Endothelial cell of umbilical vein (primary cell): ENCODE measurements at places on chromosomes 7 and 10. TPM values are rescaled to one million over a fixed set of nuclear protein-coding genes. Genes with fewer than 3 reads are reported as not detected.

DNA sequence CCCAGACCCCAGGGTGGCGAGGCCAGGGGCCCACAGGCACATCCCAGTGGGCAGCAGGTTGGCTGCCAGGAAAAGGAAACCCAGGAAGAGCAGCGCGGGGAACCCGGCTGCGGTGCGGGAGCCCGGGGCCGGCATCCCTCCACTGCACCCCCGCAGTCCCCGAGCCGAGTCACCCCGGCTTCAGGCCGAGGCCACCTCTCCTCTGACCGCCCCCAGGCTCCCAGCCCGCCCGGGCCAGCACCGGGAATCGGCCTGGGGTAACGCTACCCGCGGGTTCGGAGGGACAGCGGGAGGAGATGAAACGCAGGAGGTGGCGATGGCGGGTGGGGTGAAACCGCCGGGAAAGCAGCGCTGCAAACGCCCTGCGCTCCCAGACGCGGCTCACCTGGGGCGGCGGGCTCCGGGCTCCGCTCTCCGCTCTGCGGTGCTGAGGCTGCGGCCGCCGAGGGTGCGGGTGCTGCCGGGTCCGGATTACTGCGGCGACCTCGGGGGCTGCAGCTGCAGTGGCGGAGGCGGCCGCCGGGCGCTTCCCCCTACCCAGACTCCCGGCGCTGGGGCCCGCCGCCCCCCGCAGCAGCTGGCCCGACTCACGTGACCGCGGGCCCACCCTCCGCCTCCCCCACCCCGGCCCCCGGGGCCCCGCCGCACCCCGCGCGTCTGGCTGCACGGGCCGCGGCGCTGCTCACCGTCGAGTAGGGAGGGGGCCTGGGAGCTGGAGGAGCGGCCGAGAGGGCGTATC, at the start of gene SCRN1:
TSS of gene SCRN1 (minus strand) at position 545 of the 739 bp plus-strand sequence. CDS start 20,734 bp downstream, outside the sequence.
- H3K4me3 ChIP-seq, result peak within 1 kb of the TSS; percentile 88
- peak; percentile 39 for DNase-seq
- H3K27me3 ChIP-seq, result no peaks in the 10 kb centered on the region
- no peaks in the 10 kb centered on the region for H3K36me3 ChIP-seq
- peaks cover 22% of the 10 kb centered on the region for H3K4me1 ChIP-seq

DNA sequence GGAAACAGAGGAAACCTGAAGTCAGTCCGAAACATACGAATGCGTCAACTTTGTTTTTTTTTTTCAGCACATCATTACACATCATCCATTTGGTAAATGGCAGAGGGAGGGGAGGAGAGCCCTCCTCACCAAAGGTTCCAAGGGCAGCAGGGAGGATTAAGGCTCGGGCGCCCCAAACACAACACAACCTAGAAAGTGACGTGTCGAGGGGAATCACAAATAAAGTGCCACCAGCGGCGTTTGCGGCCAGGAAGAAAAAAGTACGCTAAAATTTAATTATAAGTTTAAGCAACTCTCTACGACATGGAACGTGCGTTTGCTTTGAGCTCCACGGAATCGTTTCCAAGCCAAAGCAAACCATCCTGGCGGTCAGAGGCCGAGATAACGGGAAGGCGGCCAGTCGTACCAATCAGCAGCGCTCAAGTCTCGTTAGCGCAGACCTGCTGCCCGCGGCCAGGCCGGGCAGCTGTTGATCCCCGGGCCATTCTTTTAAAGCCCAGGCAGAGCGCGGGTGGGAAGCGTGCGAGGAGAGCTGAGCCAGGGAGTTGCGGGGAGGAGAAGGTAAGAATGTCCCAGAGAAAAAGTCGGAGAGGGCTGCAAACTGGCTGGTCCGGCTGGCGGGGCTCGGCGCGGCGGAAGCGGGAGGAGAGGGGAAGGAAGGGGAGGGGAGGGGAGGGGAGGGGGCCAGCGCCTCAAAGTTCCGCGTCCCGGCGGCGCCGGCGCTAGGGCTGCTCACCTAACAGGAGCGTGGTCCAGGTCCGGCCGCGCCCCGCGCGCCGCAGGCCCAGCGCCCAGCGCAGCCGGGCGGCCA, 719 bp downstream of the DPY19L1 start:
- peak overlapping the region; percentile 71 for H3K4me3 ChIP-seq
- no peaks in the 10 kb centered on the region for H3K36me3 ChIP-seq
- H3K4me1 ChIP-seq, result peaks cover 27% of the 10 kb centered on the region
- peak overlapping the region; percentile 91 for H3K27ac ChIP-seq
- DNase-seq, result peak; percentile 77
- H3K27me3 ChIP-seq, result no peaks in the 10 kb centered on the region

- H3K27ac ChIP-seq, result no peak overlapping the region
- no peaks in the 10 kb centered on the region for H3K27me3 ChIP-seq
- no peak overlapping the region for H3K4me3 ChIP-seq
- DNase-seq, result peak; percentile 22
Measured at GRCh38 chr10:3516234-3516922, 268.6 kb downstream of the KLF6 start.

GRCh38 chr7:28026237-28026636, 154.4 kb downstream of the JAZF1 start:
- H3K4me3 ChIP-seq, result no peak overlapping the region
- H3K4me1 ChIP-seq, result no peaks in the 10 kb centered on the region
- no peaks in the 10 kb centered on the region for H3K27me3 ChIP-seq
- H3K36me3 ChIP-seq, result no peaks in the 10 kb centered on the region

DNA sequence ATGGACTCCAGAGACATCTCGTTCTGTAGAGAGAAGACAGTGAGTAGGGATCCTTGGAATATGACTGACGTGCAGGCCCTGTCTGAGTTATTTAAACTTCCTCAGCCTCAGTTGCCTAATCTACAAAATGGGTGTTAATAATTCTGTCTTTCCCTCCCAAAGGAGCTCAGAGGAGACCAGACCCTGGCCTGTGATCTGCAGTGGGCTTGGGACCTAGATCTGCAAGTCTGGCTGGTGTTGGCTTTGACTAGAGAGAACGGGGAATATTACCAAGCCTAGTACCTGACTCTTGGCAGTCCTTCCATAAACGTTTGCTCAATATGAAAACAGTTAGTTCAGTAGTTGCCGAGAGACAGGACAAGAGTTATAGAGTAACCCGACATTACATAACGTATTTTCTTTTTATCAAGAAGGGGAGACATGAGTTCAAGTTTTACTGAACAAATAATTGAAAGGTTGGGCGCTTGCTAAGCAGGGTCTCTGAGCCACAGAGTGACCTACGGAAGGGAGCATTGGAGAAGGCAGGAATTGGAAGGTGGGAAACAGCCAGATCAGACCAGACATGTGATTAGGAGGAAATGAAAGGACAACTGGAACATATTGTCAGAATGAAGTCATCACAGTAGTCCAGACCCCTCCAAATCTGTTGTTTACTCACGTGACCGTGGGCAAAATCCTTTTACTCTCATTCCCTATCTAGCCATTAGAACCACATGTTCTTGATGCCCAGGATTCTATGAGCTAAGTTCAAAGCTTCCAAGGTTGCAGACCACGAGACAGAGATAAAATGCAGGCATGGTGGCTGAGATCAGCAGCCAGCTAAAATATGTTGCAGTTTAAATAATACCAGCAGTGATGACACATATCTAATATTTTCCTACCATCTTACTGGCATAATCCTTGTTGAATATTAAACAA, 10.9 kb upstream of the CYP3A4 start:
- peaks cover 2% of the 10 kb centered on the region for H3K27me3 ChIP-seq
- no peak overlapping the region for H3K27ac ChIP-seq
- H3K4me3 ChIP-seq, result no peak overlapping the region

DNA sequence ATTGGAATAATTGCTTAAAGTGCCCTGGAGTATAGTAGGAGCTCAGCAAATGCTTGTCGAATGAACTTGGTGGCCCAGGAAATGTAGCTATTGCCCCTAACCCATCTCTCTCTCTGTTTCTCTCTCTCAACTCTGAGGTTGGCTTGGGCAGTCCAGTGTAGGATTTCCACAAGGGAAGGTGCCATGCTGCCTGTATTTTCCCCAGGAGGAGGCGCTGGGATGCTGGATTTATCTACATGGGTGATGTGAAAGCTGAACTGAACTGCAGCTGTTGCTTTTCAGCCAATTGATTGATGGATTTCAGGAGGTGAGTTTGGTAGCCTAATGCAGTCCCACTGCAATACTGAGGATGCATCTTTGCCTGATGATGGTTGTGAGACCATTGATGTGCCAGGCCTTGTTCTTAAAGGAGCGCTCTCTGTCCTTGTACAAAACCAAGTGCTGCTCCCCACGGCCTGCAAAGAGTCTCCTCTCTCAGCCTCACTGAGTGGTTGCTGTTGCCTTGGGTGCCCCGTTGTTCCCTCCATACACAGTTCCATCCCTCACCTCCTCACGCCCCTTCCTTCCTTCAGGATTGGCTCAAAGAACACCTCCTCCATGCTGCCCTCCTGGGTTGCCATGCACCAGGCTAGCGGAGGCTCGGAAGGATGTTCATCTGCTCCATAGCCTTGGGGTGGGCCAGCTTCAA, 200.6 kb downstream of the GLRX3 start:
- no peaks in the 10 kb centered on the region for H3K27me3 ChIP-seq
- H3K4me1 ChIP-seq, result no peaks in the 10 kb centered on the region
- H3K27ac ChIP-seq, result no peak overlapping the region
- no peak overlapping the region for H3K4me3 ChIP-seq
- no peaks in the 10 kb centered on the region for H3K36me3 ChIP-seq

DNA sequence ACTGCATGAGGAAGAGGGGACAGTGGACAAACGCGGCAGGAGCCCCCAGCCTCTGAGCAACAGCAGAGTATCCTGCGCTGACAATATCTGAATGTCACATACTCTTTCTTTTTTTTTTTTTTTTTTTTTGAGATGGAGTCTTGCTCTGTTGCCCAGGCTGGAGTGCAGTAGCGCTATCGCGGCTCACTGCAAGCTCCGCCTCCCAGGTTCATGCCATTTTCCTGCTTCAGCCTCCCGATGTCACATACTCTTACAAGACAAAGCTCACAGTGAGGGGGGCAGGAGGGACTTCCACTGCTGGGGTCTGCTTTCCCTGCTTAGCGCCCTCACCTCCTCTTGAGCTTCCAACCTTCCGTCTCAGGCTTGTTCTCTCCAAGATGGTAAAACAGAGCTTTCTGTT, 51.2 kb upstream of the TNS3 start:
- DNase-seq, result no peak
- H3K4me3 ChIP-seq, result no peak overlapping the region
- no peaks in the 10 kb centered on the region for H3K36me3 ChIP-seq
- no peaks in the 10 kb centered on the region for H3K4me1 ChIP-seq
- H3K27me3 ChIP-seq, result no peaks in the 10 kb centered on the region

DNA sequence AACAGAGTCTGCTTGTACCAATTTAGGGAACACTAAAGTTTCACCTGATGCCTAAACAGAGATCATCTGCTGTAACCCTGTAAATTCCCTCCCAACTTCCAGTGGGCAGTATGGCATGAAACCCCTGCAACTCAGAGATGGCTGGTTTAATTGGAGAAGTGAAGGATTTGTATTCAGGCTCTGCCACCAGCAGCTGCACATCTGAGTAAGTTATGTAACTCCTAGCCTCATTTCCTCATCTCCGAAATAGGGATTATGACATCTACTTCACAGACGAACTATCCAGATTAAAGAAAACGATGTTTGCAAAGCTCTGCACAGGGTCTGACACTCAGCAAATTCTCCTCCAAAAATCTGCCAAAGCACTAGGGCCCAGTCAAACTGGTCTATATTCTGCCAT, 493.0 kb downstream of the KCNMA1 start:
- H3K4me1 ChIP-seq, result no peaks in the 10 kb centered on the region
- H3K27me3 ChIP-seq, result no peaks in the 10 kb centered on the region
- no peak for DNase-seq

GRCh38 chr10:101031796-101032636, 982 bp downstream of the SFXN3 start:
- peak overlapping the region; percentile 71 for H3K4me3 ChIP-seq
- peaks cover 18% of the 10 kb centered on the region for H3K36me3 ChIP-seq
- H3K27ac ChIP-seq, result peak overlapping the region; percentile 91

GRCh38 chr10:97174276-97174775, 11.4 kb downstream of the SLIT1 start:
- H3K4me3 ChIP-seq, result no peak overlapping the region
- H3K27me3 ChIP-seq, result peaks cover 8% of the 10 kb centered on the region
- H3K4me1 ChIP-seq, result no peaks in the 10 kb centered on the region
- DNase-seq, result no peak
- H3K27ac ChIP-seq, result no peak overlapping the region

DNA sequence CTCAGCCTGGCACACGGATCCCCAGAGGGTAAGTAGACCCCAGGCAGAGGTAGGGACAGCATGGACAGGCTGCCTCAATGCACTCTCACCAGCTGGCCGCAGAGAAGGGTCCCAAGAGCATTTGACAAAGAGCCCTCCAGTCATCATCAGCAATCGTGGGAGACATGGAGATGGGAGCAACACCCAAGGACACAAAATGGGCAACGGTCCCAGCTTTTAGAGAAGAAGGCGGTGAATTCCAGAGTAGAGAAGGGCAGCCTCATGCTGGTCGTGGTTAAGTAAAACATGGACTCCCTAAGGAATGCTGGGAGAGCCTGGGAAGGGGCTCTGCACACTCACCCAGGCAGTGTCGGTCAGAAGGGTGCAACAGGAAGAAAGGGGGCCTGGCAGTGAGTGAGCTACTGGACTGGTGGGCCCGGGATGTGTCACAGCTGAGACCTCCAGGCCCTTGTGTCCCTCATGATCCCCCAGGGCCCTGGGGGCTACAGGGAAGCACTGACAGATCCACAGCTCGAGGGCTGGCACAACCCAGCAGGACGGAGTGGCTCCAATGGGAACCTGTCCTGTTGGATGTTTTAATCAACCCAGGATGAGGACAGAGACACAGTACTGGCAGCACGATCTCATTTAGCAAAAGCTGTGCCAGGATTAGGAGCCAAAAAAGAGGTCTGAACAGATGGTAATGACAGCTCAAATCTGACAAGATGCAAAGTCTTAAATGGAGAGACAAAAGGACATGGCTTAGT, 147.1 kb downstream of the NEURL1 start:
- peaks cover 2% of the 10 kb centered on the region for H3K27me3 ChIP-seq
- peaks cover 7% of the 10 kb centered on the region for H3K4me1 ChIP-seq
- H3K27ac ChIP-seq, result no peak overlapping the region

DNA sequence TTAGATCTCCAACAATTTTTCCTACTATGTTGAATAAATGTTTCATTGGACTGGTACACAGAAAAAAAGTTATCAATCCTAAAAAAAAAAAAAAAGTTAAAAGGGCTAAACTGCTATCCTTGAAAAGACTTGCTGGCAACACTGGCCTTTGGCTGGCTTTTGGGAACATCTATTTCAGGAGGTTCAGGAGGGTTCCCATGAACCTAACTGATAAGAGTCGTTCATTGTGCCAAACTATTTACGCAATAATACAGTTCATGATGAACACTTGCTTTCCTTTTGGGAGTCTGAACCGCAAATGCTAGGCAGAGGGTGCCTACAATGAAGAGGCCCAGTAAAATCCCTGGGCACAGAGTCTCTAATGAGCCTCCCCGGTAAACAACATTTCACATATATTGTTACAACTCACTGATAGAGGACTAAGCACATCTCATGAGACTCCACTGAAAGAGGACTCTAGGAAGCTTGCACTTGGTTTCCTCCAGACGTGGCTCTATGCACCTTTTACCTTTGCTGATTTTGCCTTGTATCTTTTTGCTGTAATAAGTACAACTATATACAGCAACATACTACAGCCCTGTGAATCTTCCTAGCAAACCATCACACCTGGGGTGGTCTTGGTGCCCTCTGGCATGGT, 45.0 kb downstream of the ZFAND4 start:
- no peaks in the 10 kb centered on the region for H3K36me3 ChIP-seq
- no peaks in the 10 kb centered on the region for H3K4me1 ChIP-seq
- no peak for DNase-seq
- no peaks in the 10 kb centered on the region for H3K27me3 ChIP-seq
- no peak overlapping the region for H3K4me3 ChIP-seq
- no peak overlapping the region for H3K27ac ChIP-seq

Gene CFAP58
- 0.29 and 0.35 TPM in 2 replicates for total RNA-seq

Gene UTF1
- total RNA-seq, result not detected in 2 replicates

Gene TUBB8
- not detected in 2 replicates for total RNA-seq

Gene ARMC3
- total RNA-seq, result not detected in 2 replicates

Gene PNPLA8
- total RNA-seq, result 17.6 and 19.9 TPM in 2 replicates

Gene FAM131B
- total RNA-seq, result 1.4 and 1.6 TPM in 2 replicates

Gene SLC16A9
- total RNA-seq, result not detected in 2 replicates

Gene IRF5
- 0.31 and 1.5 TPM in 2 replicates for total RNA-seq

Gene MEPCE
- total RNA-seq, result 37.1 and 45.8 TPM in 2 replicates

Gene CD36
- total RNA-seq, result 0.58 and 1.2 TPM in 2 replicates

Gene COL17A1
- total RNA-seq, result 1.2 and 1.3 TPM in 2 replicates

Gene RBAK
- 7.4 and 8.6 TPM in 2 replicates for total RNA-seq
